ENCODE measurements at places on chromosomes 3 and 15. TPM values are rescaled to one million over a fixed set of nuclear protein-coding genes. Genes with fewer than 3 reads are reported as not detected.

Gene GOLGA6B
- polyA plus RNA-seq: 0.06 TPM

Gene SENP2
- polyA plus RNA-seq: 10.7 TPM

Gene HHATL
- 0.15 TPM for polyA plus RNA-seq

Gene SOX14
- not detected for polyA plus RNA-seq

Gene DAG1
- polyA plus RNA-seq: 42.0 TPM

Gene CDHR4
- polyA plus RNA-seq: not detected

Gene CACNA2D3
- polyA plus RNA-seq: not detected

Gene IL17RE
- polyA plus RNA-seq: 45.6 TPM

Gene EIF4E3
- polyA plus RNA-seq: 8.1 TPM

DNA sequence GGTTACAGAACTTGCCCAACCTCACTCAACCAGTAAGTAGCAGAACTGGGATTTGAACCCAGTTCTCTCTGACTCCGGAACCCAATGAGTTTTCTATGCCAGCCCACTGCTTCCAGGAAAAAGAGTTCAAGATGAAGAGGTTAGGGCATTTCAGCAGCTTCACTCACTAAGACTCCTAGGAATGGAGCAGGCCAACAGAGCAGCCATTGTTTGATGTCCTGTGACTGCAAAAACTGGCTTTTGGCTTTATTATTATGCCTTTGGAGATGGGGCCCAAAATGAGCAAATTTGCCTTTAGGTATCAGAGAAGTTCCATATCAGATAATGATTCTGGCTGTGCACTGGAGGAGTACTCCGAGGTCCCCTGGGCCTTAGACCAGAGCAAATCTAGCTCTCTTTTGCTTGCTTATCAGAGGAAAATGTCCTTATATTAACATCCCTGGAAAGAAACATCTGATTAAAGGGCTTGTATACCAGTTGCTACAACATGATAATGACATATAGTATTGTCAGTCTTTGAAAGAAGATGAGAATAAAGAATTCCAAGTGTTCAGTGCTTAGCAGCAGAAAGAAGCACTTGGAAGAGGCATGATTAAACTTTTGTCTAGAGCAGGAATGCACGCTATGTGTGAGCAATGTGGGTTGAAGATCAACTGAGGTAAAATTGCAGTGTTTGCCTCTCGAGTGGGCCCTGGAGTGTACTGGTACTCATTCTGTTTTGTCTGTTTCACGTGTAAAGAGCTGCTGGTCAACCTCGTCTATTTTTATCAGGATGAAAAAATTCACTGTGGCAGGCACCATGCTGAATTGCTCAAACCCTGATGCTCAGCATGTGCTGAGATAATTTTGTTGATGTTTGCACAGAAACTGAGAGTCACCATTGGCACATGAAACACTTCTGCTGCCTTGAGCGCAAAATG lies 21.8 kb upstream of the KLHL24 start:
- no peak overlapping the region for H3K4me3 ChIP-seq
- H3K27me3 ChIP-seq: no peaks in the 10 kb centered on the region
- no peak overlapping the region for H3K27ac ChIP-seq

GRCh38 chr15:42820811-42821210 lies 83.9 kb upstream of the CDAN1 start:
- no peaks in the 10 kb centered on the region for H3K4me1 ChIP-seq
- no peak overlapping the region for H3K4me3 ChIP-seq
- no peaks in the 10 kb centered on the region for H3K27me3 ChIP-seq
- no peak for DNase-seq
- H3K27ac ChIP-seq: no peak overlapping the region

DNA sequence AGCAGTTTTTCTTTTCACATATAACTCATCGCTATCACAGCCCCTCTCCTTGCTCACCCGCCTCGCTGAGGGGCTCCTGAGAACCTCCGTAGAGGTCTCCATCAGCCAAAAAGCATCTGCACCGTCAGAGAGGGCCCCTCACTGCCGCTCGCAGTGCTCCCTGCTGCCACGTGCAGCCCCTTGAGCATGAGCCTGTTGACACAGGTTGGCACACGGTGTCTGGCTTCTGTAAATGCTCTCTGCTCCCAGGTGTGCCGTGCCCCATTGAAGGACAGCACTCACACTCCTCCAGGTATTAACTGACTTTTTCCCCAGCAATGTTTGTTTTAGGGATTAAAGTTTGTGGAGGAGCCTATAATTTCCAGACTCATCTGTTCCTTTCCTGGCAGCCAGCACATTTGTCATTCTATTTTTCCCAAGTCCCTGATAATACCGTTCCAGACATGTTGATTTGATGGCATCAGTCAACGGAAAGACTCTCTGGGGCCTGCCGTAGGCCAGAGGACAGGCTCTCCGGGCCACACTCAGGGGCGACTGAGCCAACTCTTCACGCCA lies 2.1 kb upstream of the FURIN start:
- no peak overlapping the region for H3K4me3 ChIP-seq
- no peaks in the 10 kb centered on the region for H3K27me3 ChIP-seq
- no peak overlapping the region for H3K27ac ChIP-seq
- no peaks in the 10 kb centered on the region for H3K36me3 ChIP-seq
- H3K4me1 ChIP-seq: peaks cover 3% of the 10 kb centered on the region

DNA sequence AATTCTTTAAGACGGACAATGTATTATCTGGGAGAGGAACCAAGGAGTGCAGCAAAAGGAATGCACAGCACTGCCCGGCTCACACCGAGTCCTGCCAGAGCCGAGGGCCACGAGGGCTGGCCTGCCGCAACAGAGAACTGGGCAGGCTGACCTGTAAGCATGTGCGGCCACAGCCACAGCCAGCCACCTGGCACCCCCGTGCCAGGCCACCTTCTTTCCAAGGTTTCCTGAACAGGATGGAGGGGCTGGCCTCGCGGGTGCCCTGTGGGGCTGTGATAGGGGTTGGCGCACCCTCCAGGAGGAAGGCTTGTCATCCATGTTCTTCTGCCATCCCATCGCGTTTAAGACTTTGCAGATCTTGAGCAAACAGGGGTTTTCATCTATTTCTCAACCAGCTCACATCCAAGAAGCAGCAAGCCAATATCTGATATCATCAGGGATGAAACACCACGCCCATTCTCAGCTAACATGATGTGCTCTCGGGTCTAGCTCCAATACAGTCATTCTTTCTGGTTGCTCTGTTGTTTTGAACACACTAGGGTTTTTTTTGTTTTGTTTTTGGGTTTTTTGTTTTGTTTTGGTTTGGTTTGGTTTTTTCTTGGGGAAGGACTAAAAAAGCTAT lies 10.2 kb downstream of the CA12 start:
- DNase-seq: no peak
- no peak overlapping the region for H3K27ac ChIP-seq
- no peaks in the 10 kb centered on the region for H3K36me3 ChIP-seq

GRCh38 chr15:76932135-76932966 lies 802 bp downstream of the RCN2 start:
- H3K36me3 ChIP-seq: peaks cover 4% of the 10 kb centered on the region
- peak overlapping the region; percentile 77 for H3K27ac ChIP-seq
- H3K4me3 ChIP-seq: peak overlapping the region; percentile 93
- H3K4me1 ChIP-seq: no peaks in the 10 kb centered on the region

- H3K27me3 ChIP-seq: no peaks in the 10 kb centered on the region
- H3K36me3 ChIP-seq: no peaks in the 10 kb centered on the region
- DNase-seq: no peak
- no peak overlapping the region for H3K4me3 ChIP-seq
- H3K4me1 ChIP-seq: no peaks in the 10 kb centered on the region
Measured at GRCh38 chr15:36331531-36332275, 247.7 kb upstream of the CDIN1 start.

GRCh38 chr3:59425371-59425770 lies 375.5 kb upstream of the CFAP20DC start:
- H3K4me3 ChIP-seq: no peak overlapping the region
- no peaks in the 10 kb centered on the region for H3K36me3 ChIP-seq
- DNase-seq: no peak

DNA sequence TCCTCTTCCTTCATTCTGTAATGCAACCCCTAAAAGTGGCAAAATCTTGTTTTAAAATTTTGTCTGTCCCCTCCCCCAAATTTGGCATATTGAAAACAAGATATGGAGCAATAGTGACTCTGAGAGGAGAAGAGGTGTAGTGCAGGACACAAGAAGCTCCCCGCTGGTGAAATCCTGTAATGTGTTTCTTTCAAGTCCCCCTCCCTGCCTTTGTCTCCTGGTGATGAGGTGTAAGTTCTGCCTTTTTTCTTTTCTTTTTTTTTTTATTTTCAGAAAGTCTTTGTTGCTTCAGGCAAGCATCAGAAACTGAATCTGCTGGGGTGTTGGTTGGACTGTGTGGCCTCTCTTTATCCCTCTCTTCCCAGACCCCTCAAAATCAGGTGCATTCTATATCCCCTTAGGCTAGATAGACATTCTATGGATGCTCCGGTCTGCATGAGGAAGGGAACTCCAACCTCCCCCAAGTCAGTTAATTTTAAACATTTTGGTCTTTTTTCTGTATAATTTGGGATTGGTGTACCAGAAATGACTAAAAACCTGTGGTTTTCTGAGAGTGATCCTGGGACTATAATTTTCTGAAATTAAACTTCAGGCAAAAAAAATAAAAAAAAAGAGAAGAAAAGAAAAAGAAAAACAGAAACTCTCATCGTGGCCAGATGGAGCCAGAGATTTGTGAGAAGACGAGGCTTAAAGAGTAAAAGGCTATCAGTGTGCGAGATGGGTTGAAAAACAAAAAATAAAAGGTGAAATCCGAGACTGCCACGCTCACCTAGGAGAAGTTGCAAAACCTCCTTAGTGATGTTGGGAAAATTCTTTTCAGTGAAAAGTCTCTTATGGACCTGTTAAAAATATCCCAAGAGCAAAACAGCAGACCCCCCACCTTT lies 21.4 kb downstream of the ACKR2 start:
- H3K4me1 ChIP-seq: no peaks in the 10 kb centered on the region
- no peak overlapping the region for H3K27ac ChIP-seq
- no peak overlapping the region for H3K4me3 ChIP-seq
- peak; percentile 47 for DNase-seq
- no peaks in the 10 kb centered on the region for H3K27me3 ChIP-seq
- no peaks in the 10 kb centered on the region for H3K36me3 ChIP-seq

GRCh38 chr3:177282119-177282655 lies 84.9 kb upstream of the TBL1XR1 start:
- H3K36me3 ChIP-seq: no peaks in the 10 kb centered on the region
- DNase-seq: peak; percentile 83
- H3K27ac ChIP-seq: peak overlapping the region; percentile 57
- H3K27me3 ChIP-seq: no peaks in the 10 kb centered on the region

- no peaks in the 10 kb centered on the region for H3K27me3 ChIP-seq
- H3K4me1 ChIP-seq: no peaks in the 10 kb centered on the region
- DNase-seq: no peak
- no peaks in the 10 kb centered on the region for H3K36me3 ChIP-seq
Measured at GRCh38 chr15:101086394-101087171, 165.3 kb downstream of the CHSY1 start.

GRCh38 chr15:66715181-66715624 lies 13.2 kb downstream of the SMAD6 start:
- no peak overlapping the region for H3K27ac ChIP-seq
- no peaks in the 10 kb centered on the region for H3K27me3 ChIP-seq
- H3K4me3 ChIP-seq: no peak overlapping the region
- H3K36me3 ChIP-seq: no peaks in the 10 kb centered on the region

DNA sequence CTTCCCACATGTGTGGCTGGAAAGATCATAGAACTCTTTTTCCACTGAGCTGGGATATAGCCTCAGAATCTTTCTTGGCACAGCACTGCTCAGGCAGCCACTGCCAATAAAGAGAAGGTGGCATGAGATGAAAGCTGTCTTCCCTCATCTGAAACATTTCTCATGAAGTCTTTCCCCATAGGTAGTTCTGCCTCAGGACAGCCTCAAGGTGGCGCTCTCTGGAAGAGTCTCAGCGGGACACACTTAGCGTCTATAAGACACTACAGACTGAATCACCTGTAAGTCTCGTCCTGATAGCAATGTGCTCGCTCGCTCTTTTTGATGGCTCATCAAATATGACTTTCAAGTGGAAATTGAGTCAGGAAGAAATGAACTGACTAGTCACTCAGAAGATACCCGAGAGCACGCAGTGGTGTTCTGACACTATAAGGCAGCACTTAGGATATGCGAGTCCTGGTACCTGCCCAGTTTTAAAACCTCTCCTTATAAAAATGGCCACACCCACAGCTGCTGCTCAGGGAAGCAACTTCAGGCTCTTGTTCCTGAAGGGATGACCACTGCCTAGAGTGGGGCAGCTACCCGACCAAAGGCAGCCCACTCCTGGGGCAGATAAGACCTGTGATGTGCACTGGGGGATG lies 269.5 kb downstream of the SUCLG2 start:
- H3K27ac ChIP-seq: no peak overlapping the region
- DNase-seq: peak; percentile 25
- peaks cover 6% of the 10 kb centered on the region for H3K36me3 ChIP-seq
- no peaks in the 10 kb centered on the region for H3K27me3 ChIP-seq
- no peak overlapping the region for H3K4me3 ChIP-seq

GRCh38 chr3:138919325-138919724 lies 27.6 kb downstream of the FOXL2 start:
- no peak for DNase-seq
- no peaks in the 10 kb centered on the region for H3K36me3 ChIP-seq
- no peaks in the 10 kb centered on the region for H3K4me1 ChIP-seq
- H3K27ac ChIP-seq: no peak overlapping the region
- H3K27me3 ChIP-seq: no peaks in the 10 kb centered on the region

- peaks cover 6% of the 10 kb centered on the region for H3K4me1 ChIP-seq
- no peak for DNase-seq
- no peak overlapping the region for H3K4me3 ChIP-seq
- no peaks in the 10 kb centered on the region for H3K27me3 ChIP-seq
- H3K36me3 ChIP-seq: no peaks in the 10 kb centered on the region
Measured at GRCh38 chr3:42491881-42492507, 10.4 kb upstream of the VIPR1 start.

DNA sequence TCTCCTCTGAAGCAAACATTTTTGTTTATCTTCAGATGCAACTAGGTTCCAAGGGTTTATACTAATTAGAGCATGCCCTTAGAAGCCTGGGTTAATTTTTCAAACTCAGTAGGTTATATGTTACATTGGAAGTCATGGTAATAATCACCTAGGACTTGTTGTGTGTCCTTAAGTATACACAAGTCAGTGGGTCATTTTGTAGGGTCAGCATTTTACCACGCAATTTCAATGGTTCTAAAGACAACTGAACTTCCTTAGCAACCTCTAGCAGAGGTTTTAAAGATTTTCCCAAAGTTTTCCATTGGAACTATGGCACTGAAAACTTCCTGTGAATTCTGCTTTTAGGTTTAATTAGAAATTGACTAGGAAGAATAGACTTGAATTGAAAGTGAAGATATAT lies 99.6 kb upstream of the NANOGP8 start:
- H3K27me3 ChIP-seq: no peaks in the 10 kb centered on the region
- no peak for DNase-seq
- H3K4me3 ChIP-seq: no peak overlapping the region
- no peaks in the 10 kb centered on the region for H3K4me1 ChIP-seq

DNA sequence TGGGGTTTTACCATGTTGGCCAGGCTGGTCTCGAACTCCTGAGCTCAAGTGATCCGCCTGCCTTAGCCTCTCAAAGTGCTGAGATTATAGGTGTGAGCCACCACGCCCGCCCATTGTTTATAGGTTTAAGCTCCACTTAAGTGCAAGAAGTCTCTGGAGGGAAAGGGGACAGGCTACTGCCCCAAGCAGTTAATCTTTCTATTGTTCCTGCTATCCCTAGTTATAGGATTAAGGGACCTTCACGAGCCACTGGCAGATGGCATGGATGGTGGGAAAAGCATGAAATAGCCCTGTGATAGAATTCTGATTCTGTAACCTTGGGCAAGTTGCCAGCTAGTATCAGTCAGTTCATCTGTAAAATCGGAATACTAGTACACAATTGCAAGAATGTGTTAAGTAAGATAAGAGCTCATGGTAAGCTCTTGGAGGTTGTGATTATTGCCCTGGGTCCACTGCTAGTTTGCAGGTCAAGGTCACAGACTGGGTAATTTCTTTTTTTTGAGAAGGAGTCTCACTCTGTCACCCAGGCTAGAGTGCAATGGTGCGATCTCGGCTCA lies 5.3 kb upstream of the RBPMS2 start:
- no peak overlapping the region for H3K4me3 ChIP-seq
- peaks cover 3% of the 10 kb centered on the region for H3K27me3 ChIP-seq
- H3K27ac ChIP-seq: no peak overlapping the region
- no peaks in the 10 kb centered on the region for H3K4me1 ChIP-seq
- no peak for DNase-seq
- H3K36me3 ChIP-seq: no peaks in the 10 kb centered on the region

Data from small intestine (tissue), 16 donors.